CD4-positive, alpha-beta T cell treated with Interleukin-21 for 1 hour (primary cell): ENCODE measurements at places on chromosomes 2 and 18.
A peak's percentile ranks its signal among the peaks of the same experiment; 100 is the strongest.

DNA sequence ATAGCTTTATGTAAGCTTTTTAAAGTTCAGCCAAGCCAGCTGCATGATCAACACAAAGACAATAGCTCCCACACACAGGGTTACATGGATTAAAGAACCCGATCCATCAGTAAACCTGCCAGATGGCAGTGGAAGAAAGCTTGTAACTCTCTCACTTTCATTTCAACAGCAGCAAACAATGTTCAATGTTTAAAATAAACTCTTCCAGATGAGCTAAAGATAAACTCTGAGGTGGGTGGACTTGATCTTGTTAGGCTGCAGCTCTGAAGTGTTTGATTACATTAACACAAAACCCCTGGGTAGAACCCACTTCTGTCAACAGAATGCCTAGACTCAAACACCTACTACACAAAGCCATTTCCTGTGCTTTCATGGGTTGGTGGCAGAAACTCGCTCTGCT, 13.9 kb downstream of the RDH14 start:
- no peak for DNase-seq

DNA sequence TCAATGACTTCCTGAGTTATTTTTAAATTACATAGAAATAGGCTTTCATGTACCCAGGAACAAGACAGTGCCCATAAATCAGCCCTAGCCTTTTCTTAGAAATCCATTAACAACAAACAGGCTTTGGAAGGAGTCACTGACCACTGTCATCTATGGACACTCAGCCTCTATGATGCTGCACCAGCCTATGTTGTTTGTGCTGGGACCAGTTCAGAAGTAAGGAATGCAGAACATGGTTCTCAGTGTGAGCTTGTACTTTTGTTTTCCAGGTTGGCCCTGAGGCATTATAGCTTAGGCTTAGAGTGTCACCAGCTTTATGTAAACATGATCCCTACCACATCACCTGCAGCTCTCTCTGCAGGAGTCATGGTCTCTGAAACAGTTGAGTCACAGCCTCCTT, 335.7 kb upstream of the CDH7 start:
- DNase-seq, result no peak

DNA sequence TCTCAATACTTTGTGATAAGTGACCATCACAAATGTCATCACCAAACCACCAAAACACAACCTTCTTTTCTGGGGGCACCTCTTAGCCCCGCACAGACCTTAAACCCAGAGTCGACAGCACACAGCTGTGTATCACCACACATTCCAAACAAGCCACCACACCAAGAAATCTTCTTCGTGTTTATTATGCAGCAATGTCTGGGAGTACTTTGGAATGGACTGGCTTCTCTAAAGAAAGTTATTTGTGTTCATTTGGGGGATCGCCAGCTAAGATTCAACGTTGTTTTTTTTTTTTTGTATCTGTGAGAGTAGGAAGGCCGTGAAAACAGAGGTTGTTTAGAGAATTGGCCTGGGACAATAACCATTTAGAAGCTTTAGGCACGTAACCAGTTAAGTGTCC, 1.1 kb upstream of the MTA3 start:
- no peak for DNase-seq

DNA sequence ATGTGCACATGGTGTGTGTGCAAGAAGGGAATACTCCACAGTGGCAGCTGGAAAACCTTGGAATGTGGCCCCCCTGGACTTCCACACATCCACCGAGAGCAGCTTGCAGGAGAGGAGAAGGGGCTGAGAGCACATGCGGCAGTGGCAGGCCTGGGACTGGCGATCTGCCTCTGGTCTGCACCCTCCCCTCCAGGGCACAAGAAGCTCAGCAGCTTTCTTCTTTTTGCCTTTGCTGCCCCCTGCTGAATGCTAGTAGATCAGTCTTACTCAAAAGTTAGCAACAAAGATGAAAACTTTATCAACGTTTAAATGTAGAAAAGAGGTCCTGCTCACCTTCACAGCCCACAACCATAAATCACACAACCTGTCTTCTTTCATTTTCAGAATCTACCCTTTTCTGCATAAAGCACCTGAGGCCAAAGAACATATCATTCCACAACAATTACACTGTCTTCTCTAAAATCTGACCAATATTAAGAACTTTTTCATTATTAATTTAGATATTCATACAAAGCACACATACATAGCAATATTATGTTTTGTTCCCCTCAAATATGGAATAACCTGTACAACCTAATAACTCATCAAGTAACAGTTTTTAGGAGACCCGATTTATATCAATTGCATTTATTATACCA, 34.6 kb downstream of the TGFBRAP1 start:
- peak; percentile 20 for DNase-seq

DNA sequence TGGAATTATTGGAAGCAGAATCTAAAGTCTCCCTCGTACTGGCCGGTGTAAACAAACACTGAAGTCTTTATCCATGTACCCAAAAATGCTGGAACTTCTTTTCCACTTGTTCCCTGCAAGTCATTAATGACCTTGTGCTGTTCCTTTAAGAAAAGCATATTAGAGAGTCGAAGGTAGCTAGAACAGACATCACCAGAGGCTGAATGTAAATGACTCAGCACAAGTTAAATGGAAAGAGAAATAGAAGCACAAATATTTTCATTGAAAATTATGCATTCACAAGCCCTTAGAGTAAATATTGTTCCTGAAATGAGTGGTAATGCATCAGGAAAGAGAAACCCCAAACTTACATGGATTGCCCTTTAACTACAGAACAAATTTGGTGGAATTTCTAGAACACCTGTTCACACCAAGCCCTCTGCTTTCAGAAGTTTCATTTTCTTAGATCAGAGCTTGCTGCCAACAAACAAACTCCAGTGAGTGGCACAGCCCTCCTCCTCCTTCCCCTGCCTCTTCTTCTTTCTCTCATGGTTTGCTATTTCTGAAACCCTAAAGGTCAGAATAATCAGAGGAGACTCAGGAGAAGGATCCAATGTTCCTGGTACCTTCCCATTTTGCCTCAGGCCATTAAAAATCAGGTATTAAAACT, 264.3 kb downstream of the TXNL1 start:
- DNase-seq, result no peak

DNA sequence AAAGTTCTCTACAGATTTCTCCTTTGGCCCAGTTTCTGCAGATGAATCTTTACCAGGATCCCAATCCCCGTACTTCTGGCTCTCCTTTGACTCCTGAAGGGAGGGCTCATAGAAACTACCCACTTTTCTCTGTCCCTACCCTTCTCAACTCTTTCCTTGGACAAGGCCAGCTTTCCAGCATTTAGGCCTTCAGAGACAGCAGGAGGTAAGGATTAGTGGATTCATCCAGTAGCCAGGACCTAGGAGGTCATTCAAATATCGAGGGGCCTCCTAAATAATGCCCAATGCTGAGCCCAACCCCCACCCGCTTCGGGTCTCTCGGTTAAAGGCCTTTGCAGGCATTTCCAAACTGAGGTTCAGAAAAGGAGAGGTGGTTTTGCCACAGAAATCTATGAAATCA, 4.8 kb upstream of the ZNF532 start:
- DNase-seq, result no peak

- DNase-seq, result no peak
These were observed 545 bp upstream of the CDCA7 start for GRCh38 chr2:173354073-173354581.
